ENCODE measurements at places on chromosomes 7 and 10.

- no peak for DNase-seq
Measured at GRCh38 chr7:107920048-107920772, 29.2 kb downstream of the DLD start.

- peak; percentile 60 for DNase-seq
Measured at GRCh38 chr7:4791738-4792536, 16.5 kb downstream of the AP5Z1 start.

DNA sequence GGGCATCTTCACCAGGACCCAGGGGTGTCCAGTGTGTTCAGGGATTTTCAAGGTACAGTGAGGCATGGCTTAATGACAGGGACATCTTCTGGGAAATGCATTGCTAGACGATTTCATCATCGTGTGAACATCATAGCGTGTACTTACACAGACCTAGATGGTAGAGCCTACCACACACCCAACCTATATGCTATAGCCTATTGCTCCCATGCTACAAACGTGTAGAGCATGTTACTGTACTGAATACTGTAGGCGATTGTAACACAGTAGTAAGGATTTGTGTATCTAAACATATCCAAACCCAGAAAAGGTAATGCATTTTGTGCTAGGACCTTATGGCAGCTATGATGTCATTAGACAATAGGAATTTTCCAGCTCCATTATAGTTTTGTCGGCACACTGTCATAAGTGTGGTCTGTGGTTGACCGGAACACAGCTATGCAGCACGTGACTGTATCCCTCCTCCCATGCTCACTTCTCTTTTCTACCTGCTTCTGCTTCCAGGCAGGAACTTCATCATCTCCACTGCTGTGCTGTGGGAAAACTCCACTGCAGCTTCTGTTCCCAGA, 416.2 kb upstream of the NFE2L3 start:
- no peak for DNase-seq

- DNase-seq: no peak
Measured at GRCh38 chr10:112832959-112833358, 117.1 kb upstream of the TCF7L2 start.

DNA sequence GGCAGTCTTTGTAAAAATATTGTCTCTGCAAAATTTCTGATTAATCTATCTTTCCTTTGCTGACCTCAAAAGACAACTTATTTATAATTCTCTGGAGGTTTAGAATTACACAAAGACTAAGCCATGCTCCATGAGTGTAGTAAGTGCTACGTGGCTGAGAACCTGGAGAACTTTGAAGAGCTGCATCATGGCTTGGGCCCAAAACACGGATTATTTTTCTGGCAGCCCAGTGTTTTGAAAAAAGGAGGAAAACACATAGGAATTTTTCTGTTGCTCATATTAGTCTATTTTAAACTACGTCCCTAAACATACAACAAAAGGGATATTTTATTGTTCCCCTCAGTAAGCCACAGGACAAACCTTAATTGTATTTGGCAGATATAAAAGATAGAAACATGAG, 360.7 kb upstream of the MYO3A start:
- no peak for DNase-seq
